ENCODE measurements at places on chromosomes 3 and 15.

DNA sequence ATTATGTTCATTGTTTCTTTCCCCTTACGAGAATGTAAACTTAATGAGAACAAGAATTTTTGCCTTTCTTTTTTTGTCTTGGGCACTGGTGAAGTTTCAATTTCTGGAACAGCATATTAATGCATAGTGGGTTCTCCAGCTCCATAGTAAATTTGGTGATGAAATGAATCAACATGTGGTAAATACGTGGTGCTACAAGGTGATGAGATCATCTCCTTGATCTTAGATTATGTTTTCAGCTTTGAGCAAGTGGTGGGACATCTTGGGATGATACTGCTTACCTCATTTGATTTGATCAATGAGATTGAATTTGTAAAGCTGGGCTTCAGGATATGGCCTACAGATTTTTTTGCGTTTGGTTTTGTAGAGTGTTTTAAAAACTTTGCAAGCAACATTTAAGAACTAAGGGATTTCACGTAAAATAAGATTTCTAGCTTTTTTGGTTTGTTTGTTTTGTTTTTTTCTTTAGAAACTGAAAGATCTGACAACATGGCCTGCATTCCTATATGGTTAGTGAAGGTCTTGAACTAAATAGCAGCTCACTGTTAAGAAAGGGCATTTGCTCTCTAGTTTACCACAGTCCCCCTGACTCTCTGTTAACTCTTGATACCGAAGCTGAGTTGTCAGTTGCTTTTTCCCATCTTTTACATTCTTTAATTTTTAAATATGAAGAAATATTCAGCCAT, 45.6 kb downstream of the FNDC3B start:
- DNase-seq, result no peak

DNA sequence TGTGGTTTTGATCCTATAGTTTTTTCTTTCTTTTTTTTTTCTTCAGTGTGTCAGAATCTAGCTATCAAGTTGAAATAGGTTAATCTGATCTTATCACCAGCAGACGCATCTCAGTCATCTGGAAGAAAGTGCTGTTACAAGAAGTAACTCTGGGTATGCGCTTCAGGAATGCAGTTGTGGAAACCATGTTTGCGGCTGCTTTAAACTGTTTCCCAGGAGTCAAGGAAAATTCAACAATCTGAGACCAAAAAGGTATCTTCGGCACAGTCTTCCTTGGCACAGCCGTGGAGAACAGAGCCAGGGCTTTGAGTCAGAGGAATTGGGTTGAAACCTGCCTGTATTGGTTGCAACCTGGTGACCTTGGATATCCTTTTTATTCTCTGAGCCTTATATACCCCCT, 59.9 kb downstream of the CD47 start:
- no peak for DNase-seq

DNA sequence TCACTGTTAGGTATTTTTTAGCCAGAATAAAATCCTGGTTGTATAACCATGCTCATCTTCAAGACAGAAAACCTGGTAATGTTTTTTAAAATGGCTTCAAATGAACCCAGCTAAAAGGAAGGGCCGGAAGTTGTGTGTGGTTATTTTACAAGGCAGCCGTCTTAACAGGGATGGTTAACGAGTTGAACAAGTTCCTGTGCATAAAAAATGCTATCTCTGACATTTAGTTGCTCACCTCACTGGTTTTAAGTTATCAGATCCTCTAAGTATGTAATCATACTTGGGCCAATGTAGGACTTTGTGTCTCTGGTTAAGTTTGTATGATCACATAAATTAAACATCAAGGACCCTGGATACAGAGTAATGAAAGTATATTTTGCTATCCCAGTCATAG, 2.1 kb downstream of the ATP11B start:
- no peak for DNase-seq

DNA sequence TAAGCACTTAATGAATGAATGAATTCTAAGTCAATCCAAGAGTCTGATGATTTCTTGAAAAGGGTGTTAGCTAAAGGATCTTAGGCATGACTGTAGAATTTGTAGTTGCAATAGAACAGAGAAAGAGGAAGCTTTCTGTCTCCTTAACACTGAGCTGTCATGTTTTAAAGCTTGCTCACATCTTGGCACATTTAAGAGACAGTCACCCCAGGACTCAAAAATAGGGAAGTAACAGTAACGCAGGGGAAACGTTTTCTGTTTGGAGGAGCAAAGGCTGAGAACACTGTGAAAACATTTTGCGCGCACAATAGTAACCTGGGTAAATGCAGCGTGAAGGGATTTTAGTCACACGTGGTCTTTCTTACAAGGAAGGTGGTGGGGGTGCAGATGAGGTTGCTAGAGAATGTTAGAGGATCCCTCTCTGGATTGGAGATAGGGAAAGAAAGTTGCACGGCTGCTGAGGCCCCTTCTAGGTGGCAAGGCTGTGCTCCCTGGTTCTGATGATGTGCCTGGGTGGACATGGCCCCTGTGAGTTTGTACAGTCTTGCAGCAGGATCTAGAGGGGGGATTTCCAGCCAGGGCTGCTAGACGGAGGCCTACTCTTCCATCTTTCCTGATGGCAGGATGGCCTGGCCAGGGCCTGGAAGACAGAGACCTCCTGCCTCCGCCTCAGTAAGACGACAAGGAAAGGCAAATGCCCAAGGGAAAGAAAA, 12.0 kb downstream of the STARD5 start:
- no peak for DNase-seq

- no peak for DNase-seq
These were observed 6.7 kb downstream of the THUMPD3 start for GRCh38 chr3:9369508-9369907.

GRCh38 chr3:125512135-125512920, 7.7 kb downstream of the SNX4 start:
- DNase-seq, result no peak

DNA sequence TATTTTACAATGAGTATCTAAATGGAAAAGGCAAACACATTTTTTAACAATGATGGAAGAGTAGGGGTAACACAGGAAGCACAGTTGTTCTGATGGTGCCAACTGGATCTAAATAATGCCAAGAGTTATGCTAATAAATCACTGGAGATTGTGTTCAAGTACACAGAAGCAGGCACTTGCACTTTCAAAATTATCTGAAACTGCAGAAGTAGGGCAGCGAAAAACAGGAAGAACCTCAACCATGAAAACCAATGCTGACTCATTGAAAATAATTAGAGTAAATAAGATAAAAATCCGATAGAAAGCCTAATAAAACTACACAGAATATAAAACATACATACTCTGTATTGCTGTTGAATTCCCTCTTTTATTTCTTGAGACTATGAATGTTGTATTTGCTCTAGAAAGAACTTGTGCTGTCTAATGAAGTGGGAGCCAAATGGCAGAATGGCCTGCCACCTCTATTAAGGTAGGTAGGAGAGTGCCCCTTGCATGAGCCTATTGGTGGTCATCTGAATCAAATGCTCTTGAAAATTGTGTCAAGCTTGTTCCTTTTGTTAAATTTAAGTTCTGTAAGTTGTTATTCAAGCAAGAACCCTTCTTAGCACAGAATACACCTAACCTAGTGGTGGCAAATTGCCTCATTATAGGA, 93.7 kb downstream of the ABI3BP start:
- DNase-seq, result no peak

DNA sequence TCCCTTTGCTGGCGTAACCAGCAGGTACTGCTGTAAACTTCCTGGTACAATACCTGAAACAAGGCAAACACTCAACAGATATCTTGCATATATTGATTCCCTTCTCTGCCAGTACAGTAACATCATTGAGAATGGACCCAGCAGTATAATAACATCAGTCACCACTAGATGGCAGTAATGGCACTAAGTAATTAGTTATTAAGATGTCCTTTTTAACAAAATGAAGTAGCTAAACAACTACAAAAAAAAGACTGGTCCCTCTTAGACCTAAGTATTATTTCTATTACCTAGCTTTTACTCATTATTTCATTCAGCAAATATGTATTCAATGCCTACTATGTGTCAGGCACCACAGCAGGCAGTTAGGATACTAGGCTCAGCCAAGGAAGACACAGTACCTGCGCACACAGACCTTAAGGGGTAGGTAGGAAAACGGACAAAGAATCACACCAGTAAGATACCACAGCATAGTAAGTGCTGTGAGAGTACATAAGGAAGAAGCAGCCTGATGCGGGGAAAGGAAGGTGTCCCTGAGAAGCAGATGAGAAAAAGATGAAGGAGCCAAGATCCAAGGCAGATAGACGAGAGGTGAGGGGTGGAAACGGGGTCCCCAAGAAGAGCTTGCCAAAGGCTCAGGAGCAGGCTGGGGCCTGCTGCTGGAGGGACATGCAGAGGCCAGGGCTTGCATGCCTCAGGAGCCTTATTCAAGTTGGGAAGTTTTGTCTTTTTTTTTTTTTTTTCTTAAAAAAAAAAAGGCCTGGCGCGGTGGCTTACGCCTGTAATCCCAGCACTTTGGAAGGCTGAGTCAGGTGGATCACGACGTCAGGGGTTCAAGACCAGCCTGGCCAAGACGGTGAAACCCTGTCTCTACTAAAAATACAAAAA, 102.7 kb upstream of the CHD2 start:
- no peak for DNase-seq

- DNase-seq, result no peak
These were observed 1.7 kb downstream of the KLHL25 start for GRCh38 chr15:85792912-85793590.

- no peak for DNase-seq
These were observed 175.5 kb downstream of the ATG7 start for GRCh38 chr3:11447584-11448200.

- no peak for DNase-seq
These were observed 343.5 kb downstream of the PDCD6IP start for GRCh38 chr3:34141841-34142337.

DNA sequence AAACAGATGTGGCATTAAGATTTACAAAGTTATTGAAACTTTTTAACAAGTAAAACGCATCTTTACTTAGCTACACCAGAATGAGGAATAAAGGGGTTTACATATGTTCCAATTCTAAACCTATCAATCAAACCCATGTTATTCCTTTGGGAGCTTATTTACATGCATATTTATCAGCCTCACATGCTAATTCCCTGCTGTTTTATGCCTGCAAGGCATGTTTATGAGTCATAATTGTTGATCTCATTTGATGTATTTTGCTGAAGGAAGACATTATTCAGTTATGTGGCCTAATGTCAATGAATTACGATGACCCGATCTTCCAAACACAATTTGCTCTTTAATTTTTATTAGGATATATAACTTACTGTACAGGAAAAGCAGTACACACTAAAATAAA, 272.9 kb downstream of the TBC1D5 start:
- no peak for DNase-seq

DNA sequence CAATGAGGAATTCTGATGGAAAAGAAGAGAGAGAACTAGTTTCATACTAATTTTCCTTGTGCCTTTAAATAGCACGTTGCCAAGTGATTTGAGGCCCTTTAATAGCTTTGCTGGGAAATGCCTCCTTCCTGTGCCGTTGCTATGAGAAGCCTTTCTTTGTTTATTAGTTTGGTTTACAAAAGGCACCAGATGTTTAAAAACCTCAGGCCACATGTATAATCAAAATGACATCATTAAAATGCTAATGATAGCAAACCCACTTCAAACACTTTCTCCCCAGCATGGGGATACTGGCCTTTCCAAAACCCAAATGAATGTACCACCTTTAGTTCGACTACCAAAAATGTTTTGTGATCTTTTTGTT, 50.0 kb upstream of the TBC1D23 start:
- peak; percentile 76 for DNase-seq

DNA sequence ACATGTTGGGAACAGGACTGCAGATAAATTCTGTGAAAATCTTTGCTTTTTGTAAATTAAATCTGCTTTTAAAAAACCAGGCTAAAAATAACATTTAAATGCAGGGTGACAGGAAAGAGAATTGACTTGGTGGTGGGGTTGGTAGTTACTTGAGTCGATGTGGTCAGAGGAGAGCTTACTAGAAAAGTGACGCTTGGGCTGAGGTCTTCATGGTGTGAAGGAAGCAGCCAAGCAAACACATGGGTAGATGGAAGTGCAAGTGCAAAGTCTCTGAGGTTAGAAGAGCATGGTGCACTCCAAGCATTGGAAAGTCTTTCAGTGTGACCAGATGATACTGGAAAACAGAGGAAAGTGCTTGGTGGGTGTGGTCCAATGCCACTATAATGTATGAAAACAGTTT, 86.4 kb upstream of the THBS1 start:
- no peak for DNase-seq

GRCh38 chr3:46867550-46867898, 4.3 kb upstream of the MYL3 start:
- DNase-seq, result no peak

GRCh38 chr3:162938083-162938482, 1441.5 kb downstream of the OTOL1 start:
- DNase-seq, result no peak

- peak; percentile 21 for DNase-seq
These were observed 264.0 kb upstream of the IL12A start for GRCh38 chr3:159724627-159725026.

DNA sequence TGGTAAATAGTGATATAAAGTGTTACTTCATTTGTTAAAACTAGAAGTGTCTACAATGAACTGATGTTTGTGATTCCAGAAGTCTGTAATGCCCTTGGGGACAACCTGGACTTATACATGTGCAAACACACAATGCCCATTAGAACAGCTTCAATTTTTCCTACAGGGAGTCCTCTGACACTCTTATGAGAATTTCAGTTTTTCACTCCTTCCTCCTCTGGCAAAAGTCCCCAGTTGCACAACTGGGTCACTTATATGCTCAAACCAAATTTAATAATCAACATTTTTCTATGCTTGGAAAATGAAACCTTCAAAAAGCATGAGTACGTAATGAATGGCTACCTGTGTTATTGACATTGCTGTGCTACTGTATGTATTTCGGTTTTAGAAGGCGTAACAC, at the start of gene OR5H15:
TSS of gene OR5H15 (plus strand) at position 301 of the 400 bp plus-strand sequence. CDS start 2,004 bp downstream, outside the sequence.
- no peak for DNase-seq

GRCh38 chr15:55683376-55683775, 59.6 kb downstream of the PRTG start:
- DNase-seq, result peak; percentile 14

- no peak for DNase-seq
These were observed 2.5 kb downstream of the PDZRN3 start for GRCh38 chr3:73622091-73622805.

DNA sequence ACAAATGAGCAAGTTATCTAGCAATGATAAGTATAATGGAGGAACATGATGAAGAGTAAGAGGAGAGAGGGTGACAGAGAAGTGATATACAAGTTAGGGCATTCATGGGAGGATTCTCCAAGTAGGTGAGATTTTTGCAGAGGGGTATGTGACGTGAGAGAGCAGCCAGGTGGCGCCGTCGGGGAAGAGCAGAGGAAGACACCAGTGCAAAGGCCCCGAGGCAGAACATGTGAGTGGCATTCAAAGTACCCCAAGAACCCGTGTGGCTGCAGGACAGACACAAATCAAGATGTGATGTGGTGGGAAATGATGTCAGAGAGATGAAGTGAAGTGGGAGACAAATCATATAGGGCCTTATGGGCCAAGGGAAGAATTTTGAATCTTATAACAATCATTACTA, 81.8 kb upstream of the GRM7 start:
- no peak for DNase-seq

- DNase-seq, result no peak
These were observed 154.4 kb downstream of the PEX5L start for GRCh38 chr3:179882292-179882691.

GRCh38 chr3:58441514-58442450, 8.2 kb upstream of the PDHB start:
- no peak for DNase-seq

- no peak for DNase-seq
These were observed 35.4 kb upstream of the ATG7 start for GRCh38 chr3:11236588-11237461.

GRCh38 chr15:91956026-91956723, 102.7 kb downstream of the SLCO3A1 start:
- no peak for DNase-seq

GRCh38 chr15:51313074-51313393, 25.4 kb downstream of the CYP19A1 start:
- DNase-seq, result no peak

All from AG09309 (cell line).